GM12878 (cell line): ENCODE measurements at places on chromosomes 3 and 15.

- DNase-seq, result no peak
These were observed 21.8 kb downstream of the SLC12A8 start for GRCh38 chr3:125190786-125191185.

- DNase-seq, result no peak
These were observed 17.5 kb upstream of the SLC27A2 start for GRCh38 chr15:50164458-50164857.

- no peak for DNase-seq
These were observed 451.5 kb downstream of the FGF12 start for GRCh38 chr3:192275741-192276355.

- no peak for DNase-seq
These were observed 33.1 kb downstream of the TXNRD3 start for GRCh38 chr3:126621627-126622345.

DNA sequence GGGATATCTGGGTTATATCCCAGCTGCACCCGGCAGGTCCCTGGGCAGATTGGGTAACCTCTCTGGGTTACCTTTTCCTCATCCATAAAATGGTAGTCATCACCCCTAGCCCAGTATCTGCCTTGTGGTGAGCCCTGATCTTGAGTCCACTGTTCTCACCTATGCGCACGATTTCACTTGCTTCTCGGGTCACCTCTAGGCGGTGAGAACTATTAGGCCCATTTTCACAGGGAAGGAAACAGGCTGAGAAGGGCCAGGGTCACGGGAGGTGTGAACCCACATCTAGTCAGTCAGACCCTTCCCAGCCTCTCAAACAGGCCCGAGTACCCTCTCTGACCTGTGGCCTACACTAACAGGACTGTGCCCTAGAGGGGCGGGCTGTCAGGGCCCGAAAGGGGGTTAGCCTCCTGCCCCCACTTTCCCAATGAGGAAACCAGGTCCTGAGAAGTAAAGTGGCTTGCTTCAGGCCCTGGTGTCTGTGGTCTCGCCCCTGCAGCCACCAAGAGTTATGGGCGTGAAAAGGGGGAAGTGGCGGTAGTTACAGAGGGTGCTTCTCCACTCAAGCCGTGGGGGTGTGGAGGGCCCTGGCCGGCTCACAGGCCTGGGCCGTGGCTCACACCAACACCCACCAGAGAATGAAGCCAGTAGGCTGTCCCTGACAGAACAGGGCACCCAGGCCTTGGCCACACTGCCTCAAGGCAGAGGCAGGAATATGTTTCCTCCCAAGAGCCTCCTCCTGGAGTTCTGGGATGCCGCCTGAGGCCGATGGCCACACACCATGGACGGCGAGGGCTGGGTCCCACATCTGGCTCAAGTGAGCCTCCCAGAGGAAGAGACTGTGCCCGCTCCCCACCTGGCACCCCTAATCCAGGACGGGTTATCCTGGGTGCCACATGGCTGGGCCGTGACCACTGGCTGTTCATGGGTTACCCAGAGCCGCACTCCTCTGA lies 19.5 kb downstream of the PSTPIP1 start:
- no peak for DNase-seq

GRCh38 chr3:50132421-50133282 lies 22.5 kb upstream of the SEMA3F start:
- no peak for DNase-seq

- DNase-seq, result peak; percentile 35
These were observed 69.4 kb downstream of the SRGAP3 start for GRCh38 chr3:9179826-9180763.

DNA sequence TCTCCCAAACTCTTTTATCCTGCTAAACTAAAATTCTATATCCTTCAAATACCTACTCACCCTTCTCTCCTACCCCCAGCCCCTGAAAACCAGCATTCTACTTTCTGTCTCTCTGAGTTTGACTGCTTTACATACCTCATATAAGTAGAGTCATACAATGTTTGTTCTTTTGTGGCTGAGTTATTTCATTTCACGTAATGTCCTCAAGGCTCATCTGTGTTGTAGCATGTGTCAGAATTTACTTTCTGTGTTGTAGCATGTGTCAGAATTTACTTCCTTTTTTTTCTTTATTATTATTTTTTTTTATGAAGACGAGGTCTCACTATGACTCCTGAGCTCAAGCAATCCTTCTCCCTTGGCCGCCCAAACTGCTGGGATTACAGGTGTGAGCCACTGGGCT lies 20.1 kb downstream of the IFT122 start:
- DNase-seq, result no peak

- DNase-seq, result no peak
These were observed 72.2 kb upstream of the GUCA1C start for GRCh38 chr3:109025896-109026295.

GRCh38 chr3:153026026-153026425 lies 136.0 kb upstream of the RAP2B start:
- no peak for DNase-seq

GRCh38 chr3:125045965-125046364 lies 9.8 kb downstream of the HEG1 start:
- DNase-seq, result no peak
